ENCODE measurements at places on chromosomes 3 and 15. TPM values are rescaled to one million over a fixed set of nuclear protein-coding genes. Genes with fewer than 3 reads are reported as not detected.

CCR8 gene
- total RNA-seq = not detected

GATA2 gene
- total RNA-seq = 11.0 TPM

TTC23 gene
- total RNA-seq = 11.4 TPM

THUMPD3 gene
- 57.4 TPM for total RNA-seq

CFAP100 gene
- not detected for total RNA-seq

ZNF660 gene
- 1.1 TPM for total RNA-seq

GRAMD2A gene
- total RNA-seq = not detected

CPNE4 gene
- 17.9 TPM for total RNA-seq

CLDN16 gene
- total RNA-seq = not detected

CKMT1A gene
- total RNA-seq = not detected

SCN11A gene
- 0.05 TPM for total RNA-seq

LMAN1L gene
- total RNA-seq = 8.1 TPM

LYZL4 gene
- not detected for total RNA-seq

DNA sequence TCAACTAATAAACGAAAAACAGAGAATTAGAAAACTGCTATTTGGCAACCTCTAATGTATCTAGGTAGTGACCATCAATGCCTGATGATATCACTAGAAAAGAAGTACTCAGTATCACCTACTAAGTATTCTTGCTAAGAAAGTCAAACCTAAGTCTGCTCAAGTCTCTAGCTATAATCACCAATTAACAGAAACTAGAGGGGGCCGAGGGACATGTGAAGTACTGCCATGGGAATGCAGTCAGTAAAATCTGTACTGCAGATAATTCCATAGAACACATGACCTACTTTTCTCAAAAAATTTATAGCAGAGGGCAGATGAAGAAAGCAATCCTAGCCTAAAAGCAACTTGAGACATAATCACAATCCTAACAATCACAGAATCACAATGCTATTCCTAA lies 51.4 kb downstream of the CPEB1 start:
- no peaks in the 10 kb centered on the region for H3K4me1 ChIP-seq
- DNase-seq = no peak
- H3K27me3 ChIP-seq = peaks cover 33% of the 10 kb centered on the region
- H3K36me3 ChIP-seq = no peaks in the 10 kb centered on the region
- no peak overlapping the region for H3K4me3 ChIP-seq
- H3K27ac ChIP-seq = no peak overlapping the region

DNA sequence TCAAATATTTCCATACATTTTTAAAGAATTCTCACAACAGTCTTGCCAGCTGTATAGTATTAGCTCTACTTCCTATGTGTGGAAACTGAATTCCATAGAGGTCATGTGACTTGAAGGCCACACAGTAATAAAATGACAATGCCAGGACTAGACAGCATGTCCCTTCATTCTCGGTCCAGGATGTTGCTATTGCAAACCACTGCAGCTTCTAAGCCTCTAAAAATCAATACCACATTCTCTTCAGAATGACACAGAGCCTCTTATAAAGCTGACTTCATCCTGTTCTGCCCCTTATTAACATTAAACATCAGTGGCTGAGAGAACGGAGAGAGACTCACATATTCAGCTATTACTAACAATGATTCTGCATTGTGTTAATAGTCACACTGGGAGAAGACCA lies 240.3 kb upstream of the PEX5L start:
- H3K4me3 ChIP-seq = no peak overlapping the region
- no peak overlapping the region for H3K27ac ChIP-seq
- H3K27me3 ChIP-seq = no peaks in the 10 kb centered on the region

DNA sequence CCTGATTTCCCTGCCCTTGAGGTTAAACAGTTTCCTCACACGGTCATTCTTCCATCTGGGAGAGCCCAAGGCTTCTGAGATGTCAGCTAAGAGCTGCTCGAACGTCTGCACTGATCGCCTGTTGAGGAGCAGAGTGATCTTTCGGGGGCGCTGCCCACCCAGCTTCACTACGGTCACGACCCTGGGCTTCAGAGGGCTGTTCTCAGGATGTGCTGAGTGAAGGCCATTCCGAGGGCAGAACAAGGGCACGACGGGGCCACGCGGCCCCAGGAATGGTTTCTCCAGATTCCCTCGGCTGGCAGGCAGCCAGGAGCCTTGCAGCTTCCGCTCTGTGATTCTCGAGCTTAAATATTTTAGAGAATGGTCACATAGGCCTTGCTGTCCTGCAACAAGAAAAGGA lies 25.7 kb downstream of the DCLK3 start:
- H3K36me3 ChIP-seq = no peaks in the 10 kb centered on the region
- H3K4me1 ChIP-seq = peaks cover 18% of the 10 kb centered on the region
- no peak overlapping the region for H3K4me3 ChIP-seq
- H3K27ac ChIP-seq = peak overlapping the region; percentile 60
- peak; percentile 82 for DNase-seq
- no peaks in the 10 kb centered on the region for H3K27me3 ChIP-seq

DNA sequence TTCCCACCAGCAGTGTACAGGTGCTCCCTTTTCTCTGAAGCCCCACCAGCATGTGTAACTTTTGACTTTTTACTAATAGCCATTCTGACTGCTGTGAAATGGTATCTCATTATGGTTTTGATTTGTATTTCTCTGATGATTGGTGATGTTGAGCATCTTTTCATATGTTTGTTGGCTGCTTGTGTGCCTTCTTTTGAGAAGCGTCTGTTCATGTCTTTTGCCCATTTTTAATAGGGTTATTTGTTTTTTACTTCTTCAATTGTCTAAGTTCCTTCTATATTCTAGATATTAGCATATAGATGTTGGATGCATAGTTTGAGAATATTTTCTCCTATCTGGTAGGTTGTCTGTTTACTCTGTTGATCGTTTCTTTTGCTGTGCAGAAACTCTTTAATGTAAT lies 14.6 kb downstream of the ACTC1 start:
- no peaks in the 10 kb centered on the region for H3K4me1 ChIP-seq
- no peak for DNase-seq
- no peak overlapping the region for H3K4me3 ChIP-seq
- H3K27ac ChIP-seq = no peak overlapping the region
- H3K36me3 ChIP-seq = no peaks in the 10 kb centered on the region

- H3K27me3 ChIP-seq = no peaks in the 10 kb centered on the region
- peak overlapping the region; percentile 25 for H3K4me3 ChIP-seq
- DNase-seq = peak; percentile 50
- peak overlapping the region; percentile 81 for H3K27ac ChIP-seq
- peaks cover 52% of the 10 kb centered on the region for H3K36me3 ChIP-seq
- H3K4me1 ChIP-seq = peaks cover 38% of the 10 kb centered on the region
Measured at GRCh38 chr15:68187559-68187958, 17.6 kb downstream of the CALML4 start.

DNA sequence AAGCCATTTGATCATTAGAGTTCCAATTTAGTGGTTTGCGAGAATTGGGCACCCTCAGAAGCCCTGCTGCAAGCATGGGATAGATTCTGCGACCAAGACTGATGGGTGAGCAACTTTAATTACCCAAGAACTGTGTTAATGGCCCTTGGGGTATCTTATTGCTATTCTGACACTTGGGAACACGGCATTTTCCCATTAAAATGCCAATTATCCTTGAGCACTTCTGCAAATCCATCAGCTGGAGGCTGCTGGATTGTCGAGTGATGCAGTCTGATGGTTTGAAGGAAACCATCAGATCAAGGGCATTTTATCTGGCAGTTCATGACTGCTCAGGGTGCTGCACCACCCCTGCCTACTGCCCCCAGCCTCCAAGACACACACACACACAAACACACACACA lies 183.6 kb upstream of the PROK2 start:
- H3K27ac ChIP-seq = no peak overlapping the region
- no peak for DNase-seq
- H3K4me3 ChIP-seq = no peak overlapping the region
- H3K27me3 ChIP-seq = peaks cover 72% of the 10 kb centered on the region

DNA sequence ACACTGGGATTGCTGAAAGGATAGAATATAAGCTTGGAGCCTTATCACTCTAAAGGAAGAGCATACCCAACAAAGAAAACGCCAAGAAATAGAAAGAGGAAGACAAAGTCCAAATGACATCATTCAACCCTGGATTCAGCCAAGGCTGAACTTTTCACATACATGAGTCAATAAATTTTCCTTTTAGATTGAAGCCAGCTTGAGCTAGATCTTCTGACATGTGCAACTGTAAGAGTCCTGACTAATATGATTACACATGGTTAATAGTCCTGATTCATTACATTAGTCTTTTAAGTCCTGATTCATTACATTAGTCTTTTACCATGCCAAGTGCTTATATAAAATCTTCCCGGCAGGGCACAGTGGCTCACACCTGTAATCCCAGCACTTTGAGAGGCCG lies 13.6 kb upstream of the DENND6A start:
- DNase-seq = no peak
- H3K4me3 ChIP-seq = no peak overlapping the region
- no peaks in the 10 kb centered on the region for H3K4me1 ChIP-seq
- no peak overlapping the region for H3K27ac ChIP-seq
- H3K36me3 ChIP-seq = no peaks in the 10 kb centered on the region
- H3K27me3 ChIP-seq = no peaks in the 10 kb centered on the region

DNA sequence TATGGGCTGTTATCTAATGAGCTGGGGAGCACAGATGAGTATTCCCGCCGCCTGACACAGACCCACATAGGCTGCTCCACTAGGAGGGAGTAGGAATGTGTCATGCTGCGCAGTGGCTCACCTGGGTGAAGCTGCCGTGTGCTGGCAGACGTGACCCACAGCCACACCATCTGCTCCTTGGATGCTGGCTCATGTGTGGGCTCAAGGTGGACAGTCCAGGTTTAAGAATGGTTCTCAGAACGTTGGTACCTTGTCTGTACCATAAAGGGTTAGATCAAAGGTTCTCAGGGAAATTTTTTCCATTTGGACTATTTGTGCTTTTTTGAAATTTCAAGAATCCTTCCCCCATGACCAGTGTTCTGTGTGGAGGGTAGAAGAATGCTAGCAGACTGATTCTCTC lies 338.9 kb upstream of the TRIM42 start:
- no peaks in the 10 kb centered on the region for H3K4me1 ChIP-seq
- no peak for DNase-seq
- no peaks in the 10 kb centered on the region for H3K27me3 ChIP-seq
- H3K36me3 ChIP-seq = no peaks in the 10 kb centered on the region
- H3K27ac ChIP-seq = no peak overlapping the region

DNA sequence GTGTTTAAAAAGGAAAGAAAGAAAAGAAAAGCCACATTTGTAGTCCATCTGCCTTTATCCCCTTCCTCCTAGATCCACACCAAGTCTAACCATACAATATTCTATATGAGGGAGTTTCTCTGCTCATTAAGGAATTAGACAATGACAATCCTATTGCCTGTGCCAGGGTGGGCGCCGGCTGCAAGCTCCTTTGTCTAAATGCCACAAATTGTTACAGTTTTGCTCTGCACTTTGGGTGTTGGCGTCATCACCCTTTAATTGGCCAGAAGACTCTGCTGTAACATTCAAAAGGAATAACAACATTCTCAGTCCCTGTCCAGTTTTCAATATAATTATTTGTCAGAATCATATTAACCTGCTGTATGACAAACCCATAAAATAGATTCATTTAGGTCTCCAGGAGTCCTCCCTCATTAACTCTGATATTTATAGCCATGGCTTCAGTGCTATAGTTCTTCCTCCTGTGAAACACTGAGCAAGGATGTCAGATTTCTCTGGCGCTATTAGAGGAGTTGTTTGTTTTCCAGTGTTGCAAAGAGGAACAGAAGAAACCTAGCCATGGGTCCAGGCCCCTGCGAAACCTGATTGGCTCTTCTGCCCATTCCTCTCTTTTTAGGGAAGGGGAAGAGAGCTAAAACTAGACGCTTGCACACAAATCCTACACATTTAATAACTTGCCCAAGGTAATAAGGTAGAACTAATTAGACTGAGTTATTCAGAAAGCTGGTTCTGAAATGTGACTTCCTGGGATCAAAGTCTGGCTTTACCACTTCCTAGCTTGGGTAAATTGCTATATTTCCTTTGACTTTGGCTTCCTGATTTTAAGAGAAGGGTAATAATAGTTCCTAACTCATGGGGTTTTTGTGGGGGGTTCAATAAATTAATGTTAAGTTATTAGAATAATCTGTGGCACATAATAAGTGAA lies 112.4 kb downstream of the CD47 start:
- H3K27me3 ChIP-seq = no peaks in the 10 kb centered on the region
- no peaks in the 10 kb centered on the region for H3K36me3 ChIP-seq
- H3K4me1 ChIP-seq = peaks cover 41% of the 10 kb centered on the region

- H3K27ac ChIP-seq = no peak overlapping the region
- H3K36me3 ChIP-seq = no peaks in the 10 kb centered on the region
- no peaks in the 10 kb centered on the region for H3K27me3 ChIP-seq
- no peak overlapping the region for H3K4me3 ChIP-seq
Measured at GRCh38 chr3:101544161-101544850, 17.4 kb upstream of the TRMT10C start.

GRCh38 chr3:13824521-13825310 lies 55.2 kb downstream of the WNT7A start:
- H3K4me1 ChIP-seq = no peaks in the 10 kb centered on the region
- no peak for DNase-seq
- no peaks in the 10 kb centered on the region for H3K36me3 ChIP-seq
- H3K4me3 ChIP-seq = no peak overlapping the region

DNA sequence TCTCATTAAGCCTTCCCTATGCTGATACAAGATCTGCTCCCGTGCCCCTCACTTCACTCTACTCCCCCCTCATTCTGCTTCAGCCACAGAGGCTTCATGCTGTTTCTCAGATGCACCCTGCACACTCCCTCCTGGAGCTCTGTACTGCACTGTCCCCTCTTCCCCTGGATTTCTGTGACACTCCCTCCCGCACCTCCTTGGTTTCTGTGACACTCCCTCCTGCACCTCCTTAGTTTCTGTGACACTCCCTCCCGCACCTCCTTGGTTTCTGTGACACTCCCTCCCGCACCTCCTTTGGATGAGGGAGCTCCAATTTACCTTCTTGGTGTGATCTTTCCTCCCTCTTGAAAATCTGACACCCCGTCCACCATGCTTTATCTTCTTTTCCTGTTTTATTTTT lies 28.2 kb downstream of the BDH1 start:
- DNase-seq = no peak
- H3K4me1 ChIP-seq = no peaks in the 10 kb centered on the region
- no peak overlapping the region for H3K4me3 ChIP-seq

DNA sequence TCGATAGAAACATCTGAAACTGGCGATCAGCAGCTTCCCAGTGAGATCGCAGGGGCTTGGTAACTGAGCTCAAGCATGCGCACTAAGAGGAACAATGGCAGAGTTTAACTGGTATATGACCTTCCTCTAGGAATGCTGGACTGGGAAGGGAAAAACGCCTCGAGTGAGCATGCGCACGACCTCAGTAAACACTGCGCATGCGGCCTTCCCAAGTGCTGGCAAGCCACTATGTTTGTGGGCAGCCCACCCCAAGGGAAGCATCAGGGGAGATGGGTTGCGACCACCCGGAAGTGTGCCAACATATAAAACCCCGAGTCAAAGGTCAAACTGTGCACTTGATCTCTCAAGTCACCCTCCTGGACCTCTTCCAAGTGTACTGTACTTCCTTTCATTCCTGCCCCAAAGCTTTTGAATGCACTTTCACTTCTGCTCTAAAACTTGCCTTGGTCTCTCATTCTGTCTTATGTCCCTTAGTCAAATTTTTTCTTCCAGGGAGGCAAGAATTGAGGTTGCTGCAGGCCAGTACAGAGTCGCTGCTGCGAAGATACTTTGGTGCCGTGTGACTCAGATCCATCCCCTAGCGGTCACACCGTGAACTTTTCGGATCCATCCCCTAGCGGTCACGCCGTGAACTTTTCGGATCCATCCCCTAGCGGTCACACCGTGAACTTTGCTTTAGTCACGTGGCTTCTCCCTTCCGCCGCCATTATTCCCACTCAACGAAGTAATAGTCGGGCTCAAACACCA lies 243.3 kb downstream of the FAM43A start:
- no peaks in the 10 kb centered on the region for H3K36me3 ChIP-seq
- no peak overlapping the region for H3K4me3 ChIP-seq
- peak overlapping the region; percentile 82 for H3K27ac ChIP-seq
- H3K27me3 ChIP-seq = no peaks in the 10 kb centered on the region
- no peak for DNase-seq
